SHP77 treated with DMSO at 0.1 percent for 48 hours (cell line): ENCODE measurements at places on chromosomes 6 and 20.

GRCh38 chr6:87723170-87724078 lies 21.4 kb upstream of the AKIRIN2 start:
- DNase-seq: peak; percentile 48

- DNase-seq: no peak
Measured at GRCh38 chr6:168272415-168273325, 46.9 kb downstream of the DACT2 start.

- no peak for DNase-seq
Measured at GRCh38 chr6:149480502-149481280, 4.1 kb downstream of the ZC3H12D start.

- no peak for DNase-seq
Measured at GRCh38 chr6:130900913-130901312, 73.7 kb downstream of the SMLR1 start.

DNA sequence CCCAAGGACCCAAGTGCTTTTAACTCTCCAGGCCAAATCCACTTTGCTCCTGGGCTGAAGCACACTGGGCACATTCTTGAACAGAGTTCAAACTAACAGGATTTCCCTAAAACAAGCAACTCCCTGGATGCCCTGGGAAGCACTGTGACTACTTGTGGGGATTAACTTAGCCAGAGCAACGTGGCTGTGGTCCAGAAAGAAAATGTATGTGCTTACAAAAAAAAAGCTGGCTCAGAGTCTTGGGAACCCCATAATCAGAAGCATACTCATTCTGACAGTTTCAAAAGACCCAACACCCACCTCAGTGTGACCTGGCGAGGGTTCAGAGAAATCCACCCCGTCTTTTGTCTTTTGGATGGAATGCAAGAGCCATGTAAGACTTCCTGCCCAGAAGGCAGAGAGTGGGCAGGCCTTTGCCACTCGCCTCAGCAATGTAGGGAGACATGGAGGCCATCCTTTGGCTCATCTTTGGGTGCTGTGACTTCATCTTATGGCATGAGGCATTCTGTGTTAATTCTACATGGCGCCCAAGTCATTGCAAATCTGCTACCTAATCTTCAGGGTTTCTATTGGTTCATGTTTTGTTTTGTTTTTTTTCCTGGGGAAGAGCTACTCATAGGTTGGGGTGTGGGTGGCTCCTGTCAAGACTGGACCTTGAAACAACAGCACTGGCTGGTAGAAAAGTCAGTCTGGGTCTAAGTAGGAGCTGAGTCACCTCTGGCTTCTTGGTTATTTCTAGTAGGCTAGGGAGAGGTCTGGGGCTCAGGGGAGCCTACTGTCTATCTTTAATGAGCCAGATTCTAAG lies 248.6 kb upstream of the SUPT3H start:
- no peak for DNase-seq

- no peak for DNase-seq
Measured at GRCh38 chr20:848193-848592, 14.7 kb downstream of the FAM110A start.

GRCh38 chr6:53658992-53659391 lies 6.6 kb downstream of the KLHL31 start:
- DNase-seq: no peak

- DNase-seq: no peak
Measured at GRCh38 chr6:97901531-97901930, 618.5 kb upstream of the MMS22L start.

DNA sequence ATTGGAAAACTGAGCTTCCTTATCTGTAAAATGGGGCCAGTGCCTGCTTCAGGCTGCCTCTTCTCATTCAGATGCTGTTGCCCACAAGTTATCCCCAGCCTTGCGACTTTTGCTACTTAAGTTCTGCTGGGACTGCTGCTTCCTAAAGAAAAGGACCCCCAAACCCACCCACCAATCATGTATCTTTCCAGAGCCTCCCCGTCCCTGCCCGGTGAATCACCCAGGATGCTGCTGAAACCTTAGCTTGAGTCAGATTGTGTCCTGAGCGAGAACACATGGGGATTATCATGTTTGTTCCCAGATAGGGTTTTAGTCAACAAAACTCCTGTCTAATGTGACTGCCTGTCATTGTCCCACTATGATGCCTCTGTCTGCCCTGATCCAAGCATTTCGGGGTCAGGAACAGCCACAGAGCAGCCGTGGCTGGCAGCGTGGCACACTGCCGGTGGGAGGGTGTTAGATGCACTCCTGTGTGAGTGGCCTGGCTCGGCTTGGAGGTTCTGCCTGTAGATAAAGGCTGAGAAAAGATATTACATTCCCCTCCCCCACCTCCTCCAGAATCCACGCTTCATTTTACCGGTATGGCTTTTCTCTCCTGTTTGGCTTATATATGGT lies 79.9 kb downstream of the TOX2 start:
- no peak for DNase-seq

GRCh38 chr6:154370545-154370944 lies 13.9 kb upstream of the IPCEF1 start:
- DNase-seq: no peak

- DNase-seq: peak; percentile 47
Measured at GRCh38 chr20:8721098-8721497, 347.8 kb upstream of the PLCB4 start.

- no peak for DNase-seq
Measured at GRCh38 chr6:73943930-73944652, 248.1 kb downstream of the CD109 start.
